Cortex of kidney (tissue), 1 donor: ENCODE measurements at places on chromosomes 16 and 17.

DNA sequence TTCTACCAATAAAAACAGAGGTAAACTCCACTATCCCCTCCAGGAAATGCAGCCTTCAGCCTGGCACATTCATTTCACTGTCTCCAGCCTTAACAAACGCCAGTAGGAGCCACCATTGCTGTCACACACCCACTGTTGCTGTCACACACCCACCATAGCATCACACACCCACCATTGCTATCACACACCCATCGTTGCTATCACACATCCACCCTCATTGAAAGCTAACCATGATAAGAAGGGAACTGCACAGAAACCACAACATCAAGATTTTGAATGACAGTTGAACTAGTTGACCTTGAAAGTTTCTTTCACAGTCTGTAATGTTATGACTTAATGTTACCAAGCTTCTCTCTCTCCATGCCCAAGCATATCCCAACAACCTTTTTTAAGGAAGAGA is 38.1 kb downstream of the SHCBP1 start:
- no peak for DNase-seq

DNA sequence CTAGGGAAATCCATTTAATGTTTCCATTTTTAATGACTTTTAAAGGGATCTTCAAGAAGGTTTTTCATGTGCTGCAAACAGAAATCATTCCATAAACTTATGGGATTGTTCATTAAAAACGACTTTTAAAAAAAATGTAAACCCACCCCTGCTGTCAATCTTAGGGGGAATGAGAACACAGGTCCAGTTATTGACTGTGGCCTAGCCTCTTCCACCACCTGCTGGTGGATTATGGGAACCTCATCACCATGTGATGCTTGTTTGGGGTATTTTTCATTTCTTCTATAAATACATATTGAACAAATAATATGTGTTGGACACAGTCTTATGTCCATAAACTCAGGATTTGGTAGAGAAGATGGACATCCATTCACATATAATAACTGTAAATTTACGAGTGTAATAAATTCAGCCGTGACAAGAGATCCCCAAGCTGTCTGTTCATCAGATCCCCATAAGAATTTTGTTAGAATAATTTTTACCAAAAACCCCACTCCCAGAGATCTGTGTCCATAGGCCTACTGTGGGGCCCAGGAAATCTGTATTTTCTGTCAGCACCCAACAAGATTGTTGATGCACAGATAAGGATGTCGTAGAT is 42.0 kb upstream of the TMC5 start:
- no peak for DNase-seq

DNA sequence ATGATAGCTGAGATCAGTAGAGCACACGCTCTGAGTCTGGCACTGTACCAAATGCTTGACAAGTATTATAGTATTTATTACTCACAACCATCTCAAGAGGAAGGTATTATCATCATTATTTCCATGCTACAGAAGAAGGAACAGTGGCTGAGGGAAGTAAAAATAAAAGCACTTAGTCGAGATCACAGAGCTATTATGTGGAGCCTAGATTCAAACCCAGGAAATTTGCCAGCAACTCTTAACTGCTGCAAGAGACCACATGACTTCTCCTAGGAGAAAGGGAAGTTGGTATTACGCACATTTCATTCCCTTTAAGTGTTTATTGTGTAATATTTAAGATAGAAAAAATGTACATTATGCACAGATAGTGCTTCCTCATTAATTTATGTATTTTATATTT is 1.0 kb upstream of the RHOT1 start:
- DNase-seq, result no peak

- no peak for DNase-seq
Observed at GRCh38 chr17:79645777-79646088, 34.9 kb upstream of the RBFOX3 start.

- no peak for DNase-seq
Observed at GRCh38 chr16:57985204-57986181, 14.6 kb upstream of the CNGB1 start.
